ENCODE measurements at places on chromosomes 3 and 15.
A peak's percentile ranks its signal among the peaks of the same experiment; 100 is the strongest.

GRCh38 chr15:79222808-79223207 is 59.7 kb upstream of the ANKRD34C start:
- DNase-seq = no peak

DNA sequence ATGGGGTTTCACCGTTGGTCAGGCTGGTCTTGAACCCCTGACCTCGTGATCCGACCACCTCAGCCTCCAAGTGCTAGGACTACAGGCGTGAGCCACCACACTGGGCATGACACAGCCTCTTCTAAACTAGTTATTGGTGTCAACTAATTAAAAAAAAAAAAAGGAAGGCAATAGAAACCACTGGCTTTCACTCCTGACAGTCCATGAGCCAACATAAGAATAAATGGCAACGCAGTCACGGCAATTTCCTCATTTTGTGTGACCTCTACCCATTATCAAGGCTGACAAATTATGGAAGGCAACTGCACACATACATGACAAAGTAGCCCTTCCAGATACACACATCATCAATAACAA is 5.9 kb downstream of the ARHGEF3 start:
- no peak for DNase-seq

- no peak for DNase-seq
Observed at GRCh38 chr3:45208586-45208985, 17.5 kb downstream of the TMEM158 start.

GRCh38 chr15:68407141-68407885 is 24.6 kb downstream of the ITGA11 start:
- no peak for DNase-seq

DNA sequence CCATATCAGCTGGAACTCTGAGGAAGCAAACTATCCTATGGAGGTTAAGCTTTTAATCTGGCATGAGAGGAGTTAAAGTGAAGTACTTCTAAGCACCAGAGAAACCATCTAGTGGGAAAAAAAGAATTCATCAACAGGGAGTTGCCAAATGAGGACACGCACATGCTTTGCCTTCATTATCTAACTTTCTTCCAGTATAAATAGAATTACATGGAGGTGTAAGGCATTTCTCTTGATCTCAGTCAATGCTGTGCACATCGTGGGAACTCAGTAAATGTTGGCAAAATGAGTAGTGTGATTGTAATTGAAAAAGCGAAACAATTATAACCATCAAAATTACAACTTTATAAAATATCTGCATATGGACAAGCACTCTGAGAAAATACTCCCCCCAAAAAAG is 8.0 kb upstream of the GSK3B start:
- DNase-seq = no peak

- no peak for DNase-seq
Observed at GRCh38 chr15:72685301-72685924, 569 bp downstream of the HIGD2B start.

- DNase-seq = no peak
Observed at GRCh38 chr15:62639906-62640605, 402.5 kb upstream of the TPM1 start.

- DNase-seq = no peak
Observed at GRCh38 chr15:101608201-101608600, 44.0 kb downstream of the TM2D3 start.

- DNase-seq = no peak
Observed at GRCh38 chr3:23136054-23136453, 67.1 kb upstream of the UBE2E2 start.

GRCh38 chr15:70505411-70505919 is 257.9 kb downstream of the UACA start:
- DNase-seq = no peak

DNA sequence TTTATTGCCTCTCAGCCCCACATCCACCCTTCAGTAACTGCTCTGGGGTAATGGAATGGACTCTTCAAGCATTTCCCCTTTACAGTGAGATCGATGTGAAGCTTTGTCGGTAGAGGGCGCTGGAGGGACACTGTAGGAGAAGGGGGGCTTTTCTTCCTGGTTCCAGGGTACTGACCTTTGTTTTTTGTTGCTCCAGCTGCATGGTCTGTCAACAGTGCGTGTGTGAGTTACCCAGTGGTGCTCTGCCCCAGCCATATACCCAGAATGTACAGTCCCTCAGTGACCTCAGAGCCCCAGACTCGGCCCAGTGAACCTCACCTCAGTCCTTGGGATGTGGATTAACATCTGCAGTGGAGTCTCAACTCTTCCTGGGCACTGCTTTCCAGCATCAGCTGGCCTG is 180.3 kb upstream of the TSC22D2 start:
- peak; percentile 59 for DNase-seq

- DNase-seq = no peak
Observed at GRCh38 chr3:31636694-31637442, 104.1 kb downstream of the STT3B start.
